ENCODE measurements at places on chromosomes 16 and 17.

- DNase-seq = no peak
Observed at GRCh38 chr17:75396796-75397195, 8.7 kb downstream of the GRB2 start.

GRCh38 chr16:57258226-57258909 is 13.3 kb downstream of the ARL2BP start:
- no peak for DNase-seq

GRCh38 chr16:68732042-68732680 is 4.9 kb upstream of the CDH1 start:
- DNase-seq = no peak

DNA sequence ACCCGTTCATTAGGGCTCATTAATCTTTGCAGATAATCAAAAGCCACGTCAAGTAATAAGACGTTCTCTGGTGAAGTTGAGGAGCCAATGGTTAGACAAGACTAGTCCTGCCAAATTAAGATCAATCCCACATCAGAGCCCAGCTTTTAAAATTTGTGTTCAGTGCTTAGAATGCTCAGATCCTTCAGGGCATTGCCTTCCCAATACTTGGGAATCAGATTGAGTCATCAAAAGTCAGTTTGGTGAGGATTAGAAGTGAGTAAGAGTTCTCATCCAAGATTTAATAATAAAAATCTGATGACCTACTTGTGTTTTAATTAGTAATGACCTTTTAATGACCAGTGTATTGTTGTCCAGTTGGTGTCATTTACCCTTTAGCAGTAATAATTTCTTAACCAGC is 19.8 kb downstream of the MAP2K4 start:
- no peak for DNase-seq
